ENCODE measurements at places on chromosomes 4 and X. TPM values are rescaled to one million over a fixed set of nuclear protein-coding genes. Genes with fewer than 3 reads are reported as not detected.
A peak's percentile ranks its signal among the peaks of the same experiment; 100 is the strongest.

- peak; percentile 70 for DNase-seq
These were observed 107.4 kb upstream of the STOX2 start for GRCh38 chr4:183797445-183798300.

DNA sequence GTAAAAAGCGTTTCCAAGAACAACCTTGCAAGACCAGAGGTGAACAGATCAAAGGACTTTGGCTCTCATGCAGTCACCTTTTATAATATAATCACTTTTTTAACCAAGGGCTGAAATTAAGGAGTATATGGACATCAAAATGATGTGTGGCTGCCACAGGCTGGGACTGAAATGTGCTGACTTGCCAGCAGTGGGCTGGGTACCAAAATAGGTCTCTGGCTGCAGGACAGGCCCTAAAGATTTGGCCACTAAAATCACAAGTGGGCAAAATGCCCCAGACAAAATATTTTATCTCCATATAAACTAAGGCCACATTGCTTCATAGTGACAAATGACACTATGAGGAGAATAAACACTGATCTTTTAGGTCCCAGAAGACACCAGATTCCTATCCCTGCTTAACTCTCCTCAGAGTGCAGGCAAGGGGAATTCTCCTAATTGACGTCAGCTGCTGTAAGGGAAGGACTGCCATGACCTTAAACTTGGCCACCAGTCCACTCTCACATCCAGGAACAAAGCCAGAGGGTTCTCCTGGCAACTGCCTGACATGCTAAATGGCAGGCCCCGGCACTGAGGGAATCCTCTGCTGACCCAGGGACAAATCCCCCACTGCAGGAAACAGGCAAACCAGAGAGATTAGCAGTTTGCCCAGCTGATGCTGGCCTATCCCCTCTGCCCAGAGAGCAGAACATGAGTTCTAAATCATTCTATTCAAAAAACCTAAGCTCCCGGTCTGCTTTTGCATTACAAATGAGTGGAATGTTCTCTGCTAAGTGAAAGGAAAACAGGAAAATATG, 155.8 kb downstream of the PPP3CA start:
- no peak for DNase-seq

DNA sequence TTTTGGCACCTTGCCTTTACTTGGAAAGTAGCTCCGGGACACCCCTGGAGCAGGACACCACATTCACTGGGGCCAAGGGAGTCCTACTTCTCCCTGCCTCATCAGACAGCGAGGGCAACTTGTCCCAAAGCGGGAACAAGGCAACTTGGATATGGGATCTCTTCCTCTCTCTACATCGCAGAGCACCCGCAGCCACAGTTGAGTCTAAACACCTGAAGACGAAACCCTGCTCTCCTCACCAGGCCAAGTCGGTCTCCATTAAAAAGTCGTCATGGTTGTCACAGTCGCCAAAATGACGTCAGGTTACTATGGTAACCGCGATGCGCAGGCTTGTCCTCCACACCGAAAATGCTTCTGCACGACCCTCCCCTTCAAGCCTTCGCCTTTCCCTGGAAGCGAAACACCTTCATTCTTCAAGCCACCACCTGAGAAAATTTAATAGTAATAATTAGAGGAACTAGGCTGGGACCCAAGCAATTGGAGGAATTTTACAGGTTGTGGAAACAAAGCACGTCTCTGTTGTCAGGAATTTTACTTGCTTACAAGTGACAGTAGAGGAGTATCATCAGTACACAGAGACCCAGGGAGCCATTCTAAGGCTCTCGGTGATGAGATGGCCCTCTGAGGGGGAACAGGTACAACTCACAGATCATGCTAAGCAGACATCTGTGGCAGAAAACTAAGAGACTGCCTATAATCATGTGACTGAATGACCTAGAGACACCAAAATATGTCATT, 30.5 kb upstream of the TCEAL4 start:
- no peak for DNase-seq

GRCh38 chr4:55030589-55030988, 94.8 kb downstream of the KDR start:
- no peak for DNase-seq

DNA sequence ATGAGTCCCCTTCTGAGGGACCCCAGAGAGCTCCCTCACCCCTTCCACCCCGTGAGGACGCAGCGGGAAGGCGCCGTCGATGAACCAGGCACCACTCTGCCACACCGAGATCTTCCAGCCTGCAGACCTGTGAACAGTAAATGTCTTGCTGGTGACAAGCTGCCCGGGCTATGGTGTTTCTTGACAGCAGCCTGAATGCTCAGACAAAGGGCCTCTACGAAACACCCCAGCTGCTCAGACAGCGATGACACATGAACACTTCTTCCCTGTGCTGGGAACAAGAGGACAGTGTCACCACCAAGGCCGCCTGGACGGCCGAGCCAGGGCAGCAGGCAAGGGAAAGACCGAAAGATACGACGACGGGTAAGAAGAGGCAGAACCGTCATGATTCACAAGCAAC, 30.6 kb upstream of the GTPBP6 start:
- DNase-seq, result no peak

LRIT3 gene
- total RNA-seq, result not detected

GRCh38 chr4:732911-733630, 27.4 kb downstream of the PCGF3 start:
- no peak for DNase-seq

DNA sequence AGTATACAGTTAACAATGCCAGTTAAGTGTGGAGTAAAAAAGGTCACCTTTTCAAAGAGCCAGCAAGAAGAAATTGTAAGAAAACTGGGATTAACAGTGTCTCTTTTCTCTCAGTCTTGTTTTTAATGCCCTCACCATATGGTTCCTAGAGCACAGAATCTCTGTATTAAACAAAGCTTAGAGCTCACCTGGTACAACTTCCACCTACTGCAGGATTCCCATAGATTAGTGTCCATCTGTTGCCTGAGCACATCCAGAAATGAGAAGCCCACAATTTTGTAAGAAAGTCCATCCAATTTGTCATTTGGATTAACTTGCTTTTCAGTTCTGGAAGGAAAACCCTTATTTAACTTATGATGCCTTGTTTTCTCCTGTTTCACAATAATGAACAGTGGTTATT, 1037.1 kb downstream of the STPG2 start:
- no peak for DNase-seq

MMAA gene
- total RNA-seq, result 7.1 TPM

All from Caki2 (cell line).